ENCODE measurements at places on chromosomes 12 and 14.

GRCh38 chr12:12811343-12811742 is 1.8 kb upstream of the DDX47 start:
- no peak for DNase-seq

DNA sequence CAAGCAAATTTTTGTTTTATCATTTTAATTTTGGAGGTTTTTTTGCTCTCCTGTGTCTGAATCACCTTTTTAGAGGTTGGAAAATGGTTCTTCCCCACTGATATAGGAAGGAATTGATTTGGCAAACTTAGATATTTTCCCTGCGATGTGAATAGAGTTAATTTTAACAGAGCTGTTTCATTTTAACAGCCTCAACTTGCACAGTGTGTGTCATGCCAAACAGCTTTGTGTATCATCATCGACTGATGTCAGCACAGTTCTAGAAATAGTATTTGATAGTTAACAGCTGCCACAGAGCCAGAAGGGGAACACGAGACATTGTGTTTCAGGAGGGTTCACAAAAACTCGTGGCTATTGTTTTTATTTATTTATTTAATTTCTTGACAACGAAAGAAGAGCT is 243.1 kb upstream of the FOXN3 start:
- no peak for DNase-seq

DNA sequence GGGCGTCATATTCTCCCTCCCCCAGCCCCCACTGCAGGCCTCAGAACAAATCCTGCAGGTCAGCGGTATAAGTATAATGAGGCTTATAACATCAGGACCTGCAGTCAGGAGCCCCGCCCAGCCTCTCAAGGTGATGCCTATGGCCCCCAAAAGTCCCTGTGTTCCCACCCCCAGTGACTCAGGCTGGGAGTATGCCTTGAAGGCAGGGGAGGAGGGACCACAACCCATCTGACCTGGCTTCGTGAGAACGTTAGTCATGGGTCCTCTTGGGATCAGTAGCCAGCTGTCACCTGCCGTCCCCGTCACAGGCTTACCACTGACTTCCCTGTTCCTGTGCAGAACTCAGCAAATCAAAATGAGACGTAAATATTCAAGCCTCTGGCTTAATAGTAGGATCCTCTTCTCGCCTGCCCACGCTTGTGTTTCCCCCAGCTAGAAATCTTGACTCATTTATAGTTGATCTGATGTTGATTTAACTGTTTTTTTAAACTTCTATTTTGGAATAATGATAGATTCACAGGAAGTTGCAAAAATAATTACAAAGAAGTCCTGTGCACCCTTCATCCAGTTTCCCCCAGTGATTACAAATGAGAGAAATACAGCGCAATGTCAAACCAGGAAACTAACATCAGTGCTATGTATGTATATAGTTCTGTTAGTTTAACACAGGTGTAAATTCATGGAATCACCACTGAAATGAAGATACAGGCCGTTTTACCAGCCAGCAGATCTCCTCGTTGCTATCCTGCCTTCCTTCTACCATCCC is 107.5 kb downstream of the ADGRD1 start:
- DNase-seq, result no peak

DNA sequence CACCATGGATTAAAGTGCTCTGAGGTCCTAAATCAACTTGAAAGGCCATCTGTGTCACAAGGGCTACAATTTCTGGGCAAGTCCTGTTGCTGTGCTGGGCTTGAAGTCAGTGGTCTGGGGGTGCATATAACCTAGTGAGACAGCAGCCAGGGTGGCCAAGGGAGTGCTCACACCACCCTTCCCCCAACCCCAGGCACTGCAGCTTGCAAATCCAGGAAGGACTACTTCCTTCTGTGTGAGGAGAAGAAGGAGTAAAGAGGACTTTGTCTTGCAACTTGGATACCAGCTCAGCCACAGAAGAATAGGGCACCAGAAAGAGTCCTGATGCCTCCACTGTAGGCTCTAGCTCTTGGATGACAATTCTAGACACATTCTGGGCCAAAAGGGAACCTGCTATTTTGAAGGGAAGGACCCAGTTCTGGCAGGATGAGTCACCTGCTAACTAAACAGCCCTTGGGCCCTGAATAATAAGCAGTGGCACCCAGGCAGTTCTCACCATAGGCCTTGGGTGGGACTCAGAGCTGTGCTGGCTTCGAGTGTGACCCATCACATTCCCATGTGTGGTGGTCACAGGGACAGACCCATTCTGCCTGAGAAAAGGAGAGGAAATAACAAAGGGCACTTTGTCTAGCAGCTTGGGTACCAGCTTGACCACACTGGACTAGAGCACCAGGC is 32.6 kb upstream of the DHRS7 start:
- DNase-seq, result no peak

DNA sequence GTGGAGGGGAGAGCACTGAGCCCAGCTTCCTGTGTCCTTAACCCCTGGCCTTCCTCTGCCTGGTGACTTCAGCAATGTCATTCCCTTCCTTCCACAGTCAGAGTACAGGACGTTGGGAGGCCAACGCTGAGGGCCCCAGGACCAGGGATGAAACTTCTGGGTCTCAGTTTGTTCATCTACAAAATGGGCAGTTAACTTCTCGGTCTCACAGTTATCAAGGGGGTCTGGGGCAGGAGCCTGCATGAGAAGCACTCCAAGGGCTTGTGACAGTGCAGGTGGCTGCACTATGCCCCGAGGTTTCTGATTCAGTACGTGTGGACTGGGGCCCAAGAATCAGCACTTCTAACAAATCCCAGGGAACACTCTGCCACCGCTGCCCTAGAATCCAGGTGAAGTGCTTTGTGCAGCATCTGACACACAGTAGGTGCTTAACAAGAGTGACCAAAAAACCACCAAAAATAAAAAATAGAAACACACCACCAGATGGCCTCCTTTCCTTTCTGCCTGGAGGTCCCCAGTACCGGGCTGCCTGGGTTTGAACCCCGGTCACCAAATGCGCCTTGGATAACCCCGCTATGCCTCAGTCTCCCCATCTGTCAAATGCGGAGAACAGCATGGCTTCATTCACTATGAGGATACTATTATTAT is 80.4 kb downstream of the RFLNA start:
- no peak for DNase-seq

- DNase-seq, result no peak
These were observed 48.7 kb downstream of the RAB35 start for GRCh38 chr12:120067901-120068300.

DNA sequence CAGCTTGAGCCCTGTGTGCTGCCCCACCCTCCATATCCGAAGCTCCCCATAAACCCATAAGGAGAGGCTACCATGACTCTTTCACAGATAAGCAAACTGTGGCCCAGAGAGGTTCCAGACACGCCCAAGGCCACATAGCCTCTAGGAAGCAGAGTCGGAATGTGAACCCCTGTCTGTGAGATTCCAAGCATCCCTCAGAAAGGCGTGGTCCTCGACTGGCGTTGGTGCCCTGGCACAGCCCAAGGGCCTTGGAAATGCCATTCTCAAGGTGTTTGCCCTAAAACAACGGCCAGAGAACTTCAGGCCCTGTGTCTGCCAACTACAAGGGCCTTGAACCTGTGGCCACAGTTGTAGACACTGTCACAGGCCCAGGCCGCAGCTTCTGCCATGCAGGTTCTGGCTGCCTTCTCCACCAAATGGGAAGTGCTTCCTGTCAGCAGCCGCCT is 8.5 kb upstream of the DIO3 start:
- DNase-seq, result no peak

DNA sequence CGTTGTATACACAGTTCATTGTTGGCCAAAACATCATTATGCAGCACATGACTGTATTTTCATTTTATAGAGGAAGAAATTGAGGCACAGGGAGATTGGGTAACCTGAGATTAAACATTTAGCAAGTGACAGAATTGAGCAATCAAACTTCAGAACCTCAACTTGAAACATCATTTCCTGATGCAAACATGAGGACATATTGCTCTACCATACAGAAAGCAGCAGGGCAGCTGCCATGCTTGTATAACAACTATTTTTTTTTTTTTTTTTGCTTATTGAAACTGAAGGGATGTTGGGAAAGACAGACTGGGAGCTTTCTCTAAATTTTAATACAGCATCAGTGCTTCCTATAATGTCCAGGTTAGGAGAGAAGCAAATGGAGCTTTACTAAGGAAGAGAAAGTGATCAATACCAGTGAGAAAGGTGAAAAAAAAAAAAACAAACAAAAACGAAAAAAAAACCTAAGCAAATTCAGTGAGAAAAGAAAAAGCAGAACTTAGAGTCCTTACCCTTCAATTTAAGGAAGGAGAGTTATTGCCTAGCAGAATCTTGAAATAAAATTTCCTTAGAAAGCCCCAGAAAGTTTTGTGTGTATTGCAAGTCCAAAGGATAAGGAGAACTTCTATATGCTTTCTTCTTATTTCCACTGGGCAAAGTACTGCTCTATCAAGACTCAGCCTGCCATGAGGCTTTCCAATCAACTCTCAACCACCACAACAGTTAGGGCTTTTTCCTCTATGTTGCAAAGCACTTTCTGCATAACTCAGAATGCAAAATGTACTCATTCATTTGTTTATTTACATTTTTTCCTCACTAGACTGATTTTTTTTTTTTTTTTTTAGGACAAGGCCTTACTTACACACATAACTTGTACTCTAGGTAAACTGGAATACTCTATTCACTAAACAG is 21.6 kb downstream of the BTG1 start:
- DNase-seq, result no peak

GRCh38 chr14:63543826-63544406 is 739 bp upstream of the PPP2R5E start:
- DNase-seq, result no peak

DNA sequence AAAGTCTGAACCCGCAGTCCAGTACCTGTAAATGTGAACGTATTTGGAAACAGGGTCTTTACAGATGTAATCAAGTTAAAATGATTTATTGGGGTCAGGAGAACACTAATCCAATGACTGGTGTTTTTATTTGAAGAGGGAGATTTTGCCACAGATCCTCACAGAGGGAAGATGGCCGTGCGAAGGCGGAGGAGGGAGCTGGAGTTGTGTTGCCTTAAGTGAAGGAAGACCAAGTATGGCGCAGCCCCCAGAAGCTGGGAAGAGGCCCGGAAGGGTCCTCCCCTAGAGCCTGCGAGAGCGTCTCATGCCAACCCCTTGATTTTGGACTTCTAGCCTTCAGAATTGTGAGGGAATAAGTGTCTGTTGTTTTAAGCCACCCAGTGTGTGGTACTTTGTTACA is 102.8 kb upstream of the NUDT4 start:
- no peak for DNase-seq

DNA sequence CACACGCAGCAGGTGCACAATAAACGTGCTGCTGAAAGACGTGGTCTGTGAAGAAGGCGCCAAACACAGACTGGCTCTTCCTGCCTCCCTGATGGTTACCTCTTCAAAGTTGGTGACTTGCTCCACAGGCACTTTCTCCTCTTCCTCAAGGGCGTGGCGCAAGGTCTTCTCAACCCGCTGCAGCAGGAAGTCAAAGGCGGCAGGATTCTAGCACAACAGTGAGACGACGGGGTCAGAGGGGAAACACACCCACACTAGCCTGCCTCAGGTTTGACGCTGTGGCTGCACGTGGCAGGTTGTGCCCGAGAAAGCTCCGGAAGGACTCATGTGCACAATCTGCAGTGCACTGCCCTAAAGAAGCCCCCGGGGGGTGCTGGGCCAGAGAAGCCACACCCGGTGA is 15.0 kb downstream of the POLE start:
- DNase-seq, result peak; percentile 45

DNA sequence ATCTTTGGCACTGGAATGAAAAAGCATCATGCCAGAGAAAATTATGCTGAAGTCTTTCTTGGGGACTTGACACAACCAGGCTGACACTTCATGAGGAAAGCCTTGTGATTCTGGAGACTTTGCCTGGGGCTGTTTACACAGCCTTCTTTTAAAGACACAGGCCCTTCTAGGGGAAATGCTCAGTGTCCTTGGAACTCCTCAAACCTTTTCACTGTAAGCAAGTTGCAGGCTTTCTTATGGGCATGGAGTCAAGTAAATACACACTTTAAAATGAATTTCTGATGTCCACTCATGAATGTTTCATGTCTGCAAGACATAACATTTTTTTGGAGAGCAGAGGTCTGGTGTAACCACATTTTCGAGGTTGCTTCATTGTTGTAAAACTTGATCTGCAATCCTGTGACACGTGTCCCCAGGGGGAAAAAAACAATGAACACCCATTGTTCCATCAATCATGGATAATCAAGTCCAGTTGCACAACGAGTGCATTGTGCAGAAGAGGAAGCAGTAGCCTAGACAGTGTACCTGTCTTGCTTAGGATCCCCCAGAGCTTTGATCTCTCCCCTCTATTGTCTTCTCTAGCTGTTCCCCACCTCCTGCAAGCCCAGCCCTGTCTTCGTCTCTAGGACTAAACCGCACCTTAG is 155.1 kb upstream of the PRICKLE1 start:
- no peak for DNase-seq

DNA sequence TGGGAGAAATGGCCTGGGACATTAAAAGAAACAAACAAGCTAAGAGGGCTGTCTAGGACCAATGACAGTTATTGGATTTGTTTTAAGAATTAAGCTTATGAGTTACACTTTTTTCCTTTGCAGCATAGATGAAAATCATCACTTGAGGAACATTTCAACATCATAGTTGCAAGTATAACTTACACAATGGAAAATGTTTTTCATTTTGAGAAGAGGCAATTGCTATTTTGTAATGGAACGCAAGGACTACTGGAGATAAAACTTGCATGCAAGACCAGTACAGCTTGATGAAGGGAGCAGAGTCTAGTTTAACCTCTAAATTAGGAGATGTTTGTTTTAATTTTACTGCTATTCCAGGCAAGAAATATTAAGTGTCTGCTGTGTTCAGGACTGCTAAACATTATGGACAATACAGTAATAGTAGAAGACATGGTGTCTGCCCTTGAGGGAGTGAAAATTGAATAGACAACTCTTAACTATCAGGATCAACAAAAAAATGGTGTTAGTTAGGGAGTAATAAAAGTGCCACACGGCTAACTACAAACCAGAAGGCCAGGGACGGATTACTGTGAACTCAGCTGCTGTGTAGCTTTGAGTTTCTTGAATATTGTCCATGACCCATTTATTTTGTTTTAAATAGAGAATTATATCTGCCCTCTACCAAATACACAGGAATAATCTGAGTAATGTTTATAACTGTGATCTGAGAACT is 374.5 kb downstream of the RAD51B start:
- DNase-seq, result no peak

DNA sequence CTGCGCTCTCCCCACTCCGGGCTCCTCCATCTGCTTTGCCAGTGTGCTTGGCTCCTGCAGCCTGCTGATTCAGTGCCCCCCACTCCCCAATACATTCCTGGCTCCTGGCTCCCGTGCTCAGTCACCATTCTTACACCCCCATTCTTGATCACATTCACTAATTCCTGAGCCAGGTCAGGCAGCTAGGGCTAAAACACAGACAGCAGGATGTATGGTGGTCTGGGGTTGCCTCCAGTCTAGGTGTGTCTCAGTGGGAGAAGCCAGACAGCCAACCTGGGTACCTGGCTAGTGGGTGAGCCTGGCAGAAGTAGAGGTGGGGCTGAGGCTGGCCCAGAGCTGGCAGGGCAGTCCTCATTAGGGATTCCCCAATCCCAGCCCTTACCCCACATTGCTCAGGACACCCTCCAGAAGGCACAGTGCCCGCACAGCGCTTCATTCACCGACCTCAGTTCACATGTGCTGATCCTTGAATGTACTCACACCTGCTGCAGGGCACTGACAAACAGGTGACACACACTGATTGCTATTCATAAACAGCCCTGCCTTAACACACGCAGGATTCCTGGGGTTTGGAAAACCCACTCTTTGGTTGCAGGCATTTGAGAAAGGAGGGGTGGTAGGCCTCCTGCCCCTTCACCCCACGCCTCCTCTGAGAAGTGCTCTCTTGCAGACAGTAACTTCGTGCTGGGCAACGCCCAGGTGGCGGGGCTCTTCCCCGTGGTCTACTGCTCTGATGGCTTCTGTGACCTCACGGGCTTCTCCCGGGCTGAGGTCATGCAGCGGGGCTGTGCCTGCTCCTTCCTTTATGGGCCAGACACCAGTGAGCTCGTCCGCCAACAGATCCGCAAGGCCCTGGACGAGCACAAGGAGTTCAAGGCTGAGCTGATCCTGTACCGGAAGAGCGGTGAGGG is 1.7 kb downstream of the KCNH3 start:
- DNase-seq, result no peak
